ENCODE measurements at places on chromosomes 16 and 17. TPM values are rescaled to one million over a fixed set of nuclear protein-coding genes. Genes with fewer than 3 reads are reported as not detected.

DNA sequence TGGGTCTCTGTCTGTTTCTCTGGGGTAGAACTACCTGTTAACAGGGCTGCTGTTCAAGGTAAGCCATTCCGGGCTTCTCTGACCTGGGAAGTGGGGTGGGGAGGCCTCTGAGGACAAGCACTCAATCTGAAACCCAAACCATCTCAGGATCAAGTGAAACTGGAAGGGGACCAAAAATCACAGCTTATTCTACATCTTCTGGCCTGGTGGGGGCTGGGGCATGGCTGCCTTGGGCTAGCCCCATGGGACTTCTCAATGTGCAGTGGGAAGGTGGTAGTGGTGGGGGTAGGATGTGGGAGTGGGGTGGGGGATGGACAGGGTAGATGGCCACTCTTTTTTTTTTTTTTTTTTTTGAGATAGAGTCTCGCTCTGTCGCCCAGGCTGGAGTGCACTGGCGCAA is 5.5 kb downstream of the FLOT2 start:
- no peak overlapping the region for H3K27ac ChIP-seq
- H3K4me3 ChIP-seq: no peak overlapping the region
- H3K4me1 ChIP-seq: peaks cover 16% of the 10 kb centered on the region
- H3K27me3 ChIP-seq: no peaks in the 10 kb centered on the region
- no peak for DNase-seq

- no peaks in the 10 kb centered on the region for H3K36me3 ChIP-seq
- H3K27me3 ChIP-seq: no peaks in the 10 kb centered on the region
- DNase-seq: no peak
- H3K4me1 ChIP-seq: peaks cover 8% of the 10 kb centered on the region
- no peak overlapping the region for H3K27ac ChIP-seq
- H3K4me3 ChIP-seq: no peak overlapping the region
Measured at GRCh38 chr16:86872131-86872530, 293.8 kb downstream of the FOXL1 start.

- DNase-seq: peak; percentile 45
- H3K4me1 ChIP-seq: peaks cover 65% of the 10 kb centered on the region
- H3K27me3 ChIP-seq: no peaks in the 10 kb centered on the region
- H3K27ac ChIP-seq: peak overlapping the region; percentile 94
Measured at GRCh38 chr17:59331929-59332748, 684 bp downstream of the YPEL2 start.

DNA sequence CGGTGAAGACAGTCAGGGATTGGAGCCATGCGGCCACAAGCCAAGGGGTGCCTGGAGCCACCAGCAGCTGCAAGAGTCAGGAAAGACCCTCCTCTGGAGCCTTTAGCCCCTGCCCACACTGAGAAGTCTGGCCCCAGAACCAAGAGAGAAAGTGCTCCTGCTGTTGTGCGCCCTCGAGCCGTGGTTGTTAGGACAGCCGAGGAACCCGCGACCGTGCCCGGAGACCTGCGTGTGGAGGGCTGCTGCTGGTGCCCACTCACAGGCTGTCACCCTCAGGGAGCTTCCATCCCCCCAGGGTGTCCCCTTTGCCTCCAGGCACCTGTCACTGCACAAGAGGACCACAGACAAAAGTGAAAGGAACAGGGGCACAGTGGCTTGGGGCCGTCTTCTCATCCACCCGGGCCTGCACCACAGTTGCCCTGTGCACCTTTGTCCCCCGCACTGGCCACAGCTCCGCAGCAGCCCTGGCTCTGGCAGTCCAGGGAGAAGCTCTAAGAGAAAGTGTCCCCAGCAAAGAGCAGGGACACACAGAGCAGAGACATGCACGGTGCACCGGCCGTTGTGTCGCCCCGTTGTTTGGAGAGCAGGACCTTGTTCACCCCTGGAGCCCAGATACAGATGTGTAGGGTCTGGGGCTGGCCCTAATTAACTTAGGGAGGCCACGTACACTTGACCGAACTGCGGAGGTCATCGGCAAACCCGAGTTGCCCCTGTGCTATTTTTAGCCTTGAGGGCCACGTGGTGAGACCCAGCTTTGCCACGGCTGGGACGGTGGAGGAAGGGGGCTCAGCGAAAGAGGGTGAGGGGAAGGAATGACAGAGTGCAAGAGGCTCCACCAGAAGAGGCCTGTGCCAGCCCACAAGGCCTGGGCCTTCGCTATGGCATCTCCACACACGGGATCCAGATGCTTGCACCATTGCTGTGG is 329.2 kb downstream of the C16orf95 start:
- H3K4me3 ChIP-seq: no peak overlapping the region
- DNase-seq: no peak
- peaks cover 14% of the 10 kb centered on the region for H3K4me1 ChIP-seq
- no peak overlapping the region for H3K27ac ChIP-seq
- H3K36me3 ChIP-seq: no peaks in the 10 kb centered on the region
- H3K27me3 ChIP-seq: no peaks in the 10 kb centered on the region

- H3K27me3 ChIP-seq: no peaks in the 10 kb centered on the region
- H3K4me3 ChIP-seq: no peak overlapping the region
- no peaks in the 10 kb centered on the region for H3K36me3 ChIP-seq
- DNase-seq: peak; percentile 76
- H3K27ac ChIP-seq: no peak overlapping the region
Measured at GRCh38 chr16:53022374-53022773, 30.3 kb downstream of the CHD9NB start.

GRCh38 chr16:8697965-8698364 is 23.5 kb downstream of the ABAT start:
- no peaks in the 10 kb centered on the region for H3K27me3 ChIP-seq
- no peak overlapping the region for H3K27ac ChIP-seq
- peaks cover 10% of the 10 kb centered on the region for H3K4me1 ChIP-seq
- H3K36me3 ChIP-seq: no peaks in the 10 kb centered on the region
- DNase-seq: no peak

- H3K27ac ChIP-seq: peak overlapping the region; percentile 90
- H3K36me3 ChIP-seq: peaks cover 12% of the 10 kb centered on the region
- peak overlapping the region; percentile 55 for H3K4me3 ChIP-seq
Measured at GRCh38 chr17:32342603-32343325, 791 bp upstream of the C17orf75 start.

DNA sequence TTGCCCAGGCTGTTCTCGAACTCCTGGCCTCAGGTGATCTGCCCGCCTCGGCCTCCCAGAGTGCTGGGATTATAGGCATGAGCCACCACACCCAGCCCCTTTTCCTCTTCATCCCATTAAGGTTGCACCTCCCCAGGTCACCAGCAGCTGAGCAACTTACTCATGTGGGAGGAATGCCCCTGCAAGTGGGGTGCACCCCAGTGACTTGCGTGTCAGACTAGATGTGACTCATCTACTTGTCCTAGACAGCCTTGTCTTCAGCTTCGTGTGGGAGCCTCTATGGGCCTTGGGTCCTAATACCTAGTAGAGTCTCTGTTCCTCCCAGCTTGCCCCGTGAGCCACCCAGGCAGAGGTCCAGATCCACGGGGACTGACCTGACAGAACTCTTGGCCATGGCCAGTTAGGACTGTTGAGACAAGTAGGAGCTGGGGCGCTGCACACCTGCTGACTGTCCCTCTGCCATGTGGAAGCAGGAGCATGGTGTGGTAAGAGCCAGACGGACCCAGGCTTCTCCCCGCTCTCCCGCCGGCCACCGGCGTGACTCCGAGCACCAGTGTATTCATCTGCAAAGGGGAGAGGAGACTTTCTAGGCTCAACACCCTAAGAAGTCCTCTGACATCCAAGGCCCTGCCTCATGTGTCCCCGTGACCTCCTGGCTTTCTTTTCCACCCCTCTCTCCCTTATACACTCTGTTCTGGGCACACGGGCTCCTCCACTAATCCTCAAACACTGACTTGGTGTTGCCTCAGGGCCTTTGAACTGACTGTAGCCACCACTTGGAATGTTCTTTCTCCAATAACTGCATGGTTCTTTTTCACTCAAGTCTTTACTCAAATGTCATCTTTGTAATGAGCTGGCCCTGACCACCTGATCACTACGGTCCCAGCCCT is 11.6 kb upstream of the CBX4 start:
- no peaks in the 10 kb centered on the region for H3K4me1 ChIP-seq
- no peak overlapping the region for H3K27ac ChIP-seq

- H3K4me3 ChIP-seq: no peak overlapping the region
- DNase-seq: no peak
- no peak overlapping the region for H3K27ac ChIP-seq
- no peaks in the 10 kb centered on the region for H3K36me3 ChIP-seq
- no peaks in the 10 kb centered on the region for H3K27me3 ChIP-seq
Measured at GRCh38 chr16:60414613-60415012, 1621.6 kb downstream of the CDH8 start.

- peak; percentile 15 for DNase-seq
- H3K36me3 ChIP-seq: peaks cover 4% of the 10 kb centered on the region
- H3K4me1 ChIP-seq: peaks cover 19% of the 10 kb centered on the region
- peak overlapping the region; percentile 85 for H3K4me3 ChIP-seq
- H3K27ac ChIP-seq: peak overlapping the region; percentile 99
Measured at GRCh38 chr17:18314059-18314730, 599 bp downstream of the TOP3A start.

- no peak overlapping the region for H3K4me3 ChIP-seq
- no peaks in the 10 kb centered on the region for H3K4me1 ChIP-seq
- H3K27me3 ChIP-seq: no peaks in the 10 kb centered on the region
- DNase-seq: no peak
Measured at GRCh38 chr16:48452991-48453760, 68.0 kb upstream of the SIAH1 start.

KRT36 gene
- not detected for total RNA-seq

BRIP1 gene
- total RNA-seq: 3.1 TPM

ERBB2 gene
- total RNA-seq: 310 TPM

CCL16 gene
- total RNA-seq: not detected

DPEP2 gene
- total RNA-seq: not detected
